G401 (cell line): ENCODE measurements at places on chromosomes 4 and X. TPM values are rescaled to one million over a fixed set of nuclear protein-coding genes. Genes with fewer than 3 reads are reported as not detected.

NPY5R gene
- total RNA-seq, result not detected in 2 replicates

DNA sequence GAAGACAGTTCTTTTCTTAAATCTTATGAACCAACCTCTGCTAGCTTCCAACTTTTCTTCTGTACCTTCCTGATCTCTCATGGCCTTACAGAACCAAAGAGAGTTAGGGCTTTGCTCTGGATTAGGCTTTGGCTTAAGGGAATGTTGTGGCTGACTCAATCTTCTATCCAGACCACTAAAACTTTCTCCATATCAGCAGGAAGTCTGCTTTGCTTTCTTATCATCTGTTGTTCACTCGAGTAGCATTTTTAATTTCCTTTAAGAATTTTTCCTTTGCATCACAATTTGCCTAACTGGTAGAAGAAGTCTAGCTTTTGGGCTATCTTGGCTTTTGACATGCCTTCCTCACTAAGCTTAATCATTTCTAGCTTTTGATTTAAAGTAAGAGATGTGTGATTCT, 167.0 kb downstream of the TBCK start:
- no peak for DNase-seq

SHROOM4 gene
- total RNA-seq, result 0.10 and 0.12 TPM in 2 replicates

GRCh38 chr4:8086783-8087445, 71.7 kb downstream of the ABLIM2 start:
- no peak for DNase-seq

DNA sequence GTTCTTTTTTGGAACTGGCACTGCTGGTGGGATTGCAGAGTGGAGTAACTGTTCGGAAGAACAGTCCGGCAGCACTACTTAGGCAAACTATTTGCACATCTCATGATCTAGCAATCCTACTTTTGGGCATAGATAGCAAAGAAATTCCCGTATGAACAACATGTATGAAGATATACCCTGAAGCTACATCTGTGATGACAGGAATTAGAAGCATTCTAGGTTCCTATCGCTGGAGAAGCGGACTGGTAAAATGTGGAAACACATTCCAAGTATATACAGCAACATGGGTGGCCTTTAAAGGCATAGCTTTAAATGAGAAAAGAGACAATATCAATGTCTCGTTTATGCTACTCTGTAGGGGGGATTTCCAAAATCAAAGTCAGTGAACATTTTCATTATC, 3.1 kb downstream of the DCAF16 start:
- DNase-seq, result no peak

MAPK10 gene
- 0.78 TPM in 1 of 2 replicates, not detected in the other for total RNA-seq

DNA sequence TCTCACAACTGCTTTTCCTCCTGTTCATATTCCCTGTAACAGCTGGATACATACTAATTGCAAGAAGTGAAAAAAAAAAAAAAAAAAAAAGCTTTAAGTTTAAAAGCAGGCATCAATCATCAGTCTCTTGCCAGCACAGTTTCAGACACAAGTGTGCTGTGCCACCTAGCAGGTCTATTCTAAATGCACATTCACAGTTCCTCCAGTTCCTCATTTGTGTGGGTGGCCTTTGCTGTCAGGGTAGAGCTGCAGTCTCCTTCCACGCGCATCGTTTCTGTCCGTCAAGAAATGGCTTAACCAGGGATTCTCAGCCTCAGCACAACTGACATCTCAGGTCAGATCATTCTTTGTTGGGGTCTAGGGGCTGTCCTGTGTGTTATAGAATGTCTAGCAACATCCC, 61.6 kb downstream of the SCML1 start:
- DNase-seq, result no peak

- DNase-seq, result no peak
Observed at GRCh38 chrX:9927698-9928482, 39.3 kb upstream of the CLDN34 start.

- DNase-seq, result no peak
Observed at GRCh38 chrX:80266287-80266686, 154.0 kb upstream of the TENT5D start.

- DNase-seq, result no peak
Observed at GRCh38 chr4:168758351-168758876, 251.6 kb downstream of the CBR4 start.

DNA sequence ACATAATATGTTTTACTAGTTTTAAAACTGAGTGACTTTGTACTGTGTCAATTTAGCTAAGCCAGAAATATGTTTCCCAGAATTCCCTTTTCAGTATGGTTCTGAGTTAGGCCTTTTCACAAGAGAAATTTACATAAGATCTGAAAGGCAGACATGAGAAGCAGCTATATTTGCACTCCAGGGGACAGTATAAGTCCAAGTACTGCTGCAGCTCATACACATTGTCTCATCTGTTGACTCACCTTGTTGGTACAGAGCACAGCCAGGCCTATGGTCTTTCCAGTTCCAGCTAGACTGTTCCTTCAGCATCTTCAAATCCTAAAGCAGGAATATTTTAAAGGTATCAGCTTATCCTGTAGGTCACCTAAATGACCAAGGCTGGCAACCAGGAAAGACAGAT, 53.5 kb downstream of the BMP3 start:
- no peak for DNase-seq

DNA sequence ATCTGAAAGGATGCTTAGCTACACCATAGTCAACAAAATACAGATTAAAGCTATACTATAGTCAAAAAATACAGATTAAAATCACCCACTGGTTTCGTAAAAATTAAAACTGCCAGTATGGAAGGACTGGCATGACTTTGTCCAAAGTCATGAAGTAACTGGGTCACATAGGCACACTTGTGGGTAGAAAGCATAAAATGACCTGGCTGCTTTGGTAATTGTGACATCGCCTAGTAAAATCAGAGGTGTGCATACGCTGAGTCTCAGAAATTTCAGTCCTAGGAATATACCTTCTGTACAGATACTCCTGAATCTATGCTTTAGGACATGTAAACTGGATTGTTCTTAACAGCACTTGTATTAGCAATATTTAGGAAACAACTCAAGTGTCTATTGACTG, 28.1 kb downstream of the CLNK start:
- DNase-seq, result no peak

ENPEP gene
- total RNA-seq, result not detected in 2 replicates
